ENCODE measurements at places on chromosomes 13 and 19.

GRCh38 chr13:65763811-65764210 is 1466.3 kb downstream of the PCDH9 start:
- DNase-seq, result no peak

- peak; percentile 25 for DNase-seq
Observed at GRCh38 chr19:54684527-54684926, 21.7 kb downstream of the LILRB4 start.

- peak; percentile 5 for DNase-seq
Observed at GRCh38 chr13:52929846-52930245, 81.4 kb upstream of the PCDH8 start.

DNA sequence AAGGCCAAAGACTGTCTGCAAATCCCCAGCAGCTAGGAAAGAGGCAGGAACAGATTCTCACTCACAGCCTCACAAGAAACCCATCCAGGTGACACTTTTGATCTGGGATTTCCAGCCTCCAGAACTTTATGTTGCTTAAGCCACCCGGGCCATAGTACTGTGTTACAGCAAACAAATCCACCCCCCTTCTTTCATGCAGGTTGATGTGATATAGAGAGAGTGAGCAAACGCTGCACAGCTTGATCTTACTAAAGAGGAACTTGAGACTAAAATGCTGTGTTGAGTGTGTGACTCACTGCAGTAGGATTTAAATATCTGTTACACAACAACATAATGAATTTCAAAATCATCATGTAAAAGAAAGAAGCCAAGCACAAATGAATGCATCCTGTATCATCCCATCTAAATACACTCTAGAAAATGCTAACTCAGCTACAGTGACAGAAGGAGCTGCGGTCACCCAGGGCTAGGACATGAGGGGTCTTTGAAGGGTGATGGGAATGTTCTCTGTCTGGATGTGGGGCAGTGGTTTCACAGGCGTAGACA is 32.2 kb downstream of the RCBTB2 start:
- peak; percentile 91 for DNase-seq

- DNase-seq, result no peak
Observed at GRCh38 chr13:32660227-32660626, 74.0 kb downstream of the PDS5B start.

GRCh38 chr19:32916969-32917615 is 47.5 kb upstream of the SLC7A9 start:
- DNase-seq, result no peak

DNA sequence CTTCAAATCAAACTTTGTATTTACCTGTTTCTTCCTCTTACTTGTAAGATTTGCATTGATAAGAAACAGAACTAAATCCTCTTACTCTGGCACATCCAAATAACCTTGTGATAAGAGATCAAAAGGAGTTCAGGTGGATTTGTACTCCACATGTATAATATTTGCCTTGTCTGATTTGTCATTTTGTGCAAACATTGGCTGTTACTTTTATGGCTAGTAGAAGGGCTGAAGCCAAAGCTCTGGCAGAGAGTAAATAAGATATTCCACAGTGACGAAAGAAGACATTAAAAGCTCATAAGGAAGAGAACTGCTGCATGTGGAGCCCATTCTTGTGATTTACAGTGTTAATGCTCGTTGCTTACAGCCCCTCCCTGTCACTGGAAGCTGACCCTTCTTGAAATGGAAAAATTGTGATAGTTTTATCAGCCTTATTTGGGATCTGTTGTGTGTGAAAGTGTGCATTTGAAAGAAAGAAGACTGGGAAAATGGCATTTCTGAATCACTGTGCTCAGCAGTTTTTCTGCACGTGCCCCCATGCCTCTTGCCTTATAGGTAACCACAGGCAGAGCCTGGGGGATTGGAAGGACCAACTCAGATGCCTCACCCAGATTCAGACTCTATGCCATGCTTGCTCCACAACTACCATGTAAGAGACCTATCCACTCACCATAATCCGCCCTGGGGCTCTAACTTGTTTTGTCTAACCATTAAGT is 68.2 kb downstream of the OXGR1 start:
- no peak for DNase-seq

- DNase-seq, result no peak
Observed at GRCh38 chr13:26743971-26744370, 16.6 kb downstream of the GPR12 start.

GRCh38 chr19:18480006-18480691 is 41.7 kb downstream of the ELL start:
- peak; percentile 47 for DNase-seq

DNA sequence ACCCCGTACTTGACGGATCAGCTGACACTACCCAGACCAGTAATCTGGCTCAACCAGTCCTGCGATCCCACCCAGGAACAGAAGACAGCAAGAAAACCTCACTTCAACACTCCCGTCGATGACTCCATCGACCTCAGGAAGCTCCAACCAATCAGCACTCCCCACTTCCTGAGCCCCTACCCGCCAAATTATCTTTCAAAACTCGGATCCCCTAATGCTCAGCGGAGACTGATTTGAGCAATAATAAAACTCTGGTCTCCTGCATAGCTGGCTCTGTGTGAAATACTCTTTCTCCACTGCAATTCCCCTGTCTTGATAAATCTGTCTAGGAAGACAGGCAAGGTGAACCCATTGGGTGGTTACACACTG is 1.2 kb downstream of the LSM4 start:
- DNase-seq, result peak; percentile 27

- no peak for DNase-seq
Observed at GRCh38 chr19:13215572-13216380, 65.6 kb downstream of the IER2 start.

DNA sequence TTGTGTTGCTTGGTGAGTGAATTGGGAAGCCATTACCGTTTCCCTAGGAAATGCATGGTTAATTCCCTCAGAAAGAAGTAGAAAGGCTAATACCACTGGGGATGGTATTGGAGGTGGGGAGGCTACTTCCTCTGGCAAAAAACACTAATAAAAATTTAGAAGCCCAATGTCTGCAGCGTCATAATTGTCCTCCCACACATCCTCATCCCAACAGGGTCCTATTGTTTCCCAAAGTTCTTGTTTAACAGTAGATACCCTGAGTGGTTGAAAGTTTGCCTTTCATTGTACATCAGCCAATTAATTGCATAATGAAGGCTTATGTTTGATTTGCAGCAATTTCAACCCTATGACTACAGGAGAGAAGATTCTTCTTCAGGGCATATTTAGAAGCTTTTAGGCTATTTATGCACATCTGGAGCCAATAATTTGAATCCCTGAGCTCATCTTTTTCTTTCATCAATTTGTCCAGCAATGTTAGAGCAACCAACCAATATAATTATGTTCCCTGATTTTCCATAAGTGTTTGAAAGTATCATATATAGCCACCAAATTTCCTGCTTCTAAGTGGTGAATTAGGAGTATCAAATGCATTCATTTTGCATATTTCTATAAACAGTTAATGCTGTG is 491.0 kb downstream of the SLITRK5 start:
- DNase-seq, result no peak

- no peak for DNase-seq
Observed at GRCh38 chr13:95650696-95651095, 6.2 kb upstream of the DZIP1 start.

DNA sequence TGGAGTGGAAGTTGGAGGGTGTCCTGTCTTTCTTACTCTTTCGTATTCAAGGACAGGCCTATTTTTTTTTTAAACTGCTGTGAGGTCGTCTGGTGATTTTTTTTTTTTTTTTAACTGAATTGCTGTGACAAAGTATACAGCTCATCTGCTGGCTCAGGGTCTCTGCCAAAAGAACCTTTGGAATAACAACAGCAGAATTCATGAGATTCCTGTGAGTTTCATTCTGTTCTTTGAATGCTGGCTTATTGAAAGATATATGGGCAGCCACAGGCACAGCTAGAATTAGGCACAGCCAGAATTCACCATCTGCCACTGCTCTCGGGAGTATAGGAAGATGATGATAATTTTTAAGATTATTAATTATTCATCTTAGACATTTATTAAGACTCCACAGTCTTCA is 21.4 kb upstream of the FRY start:
- no peak for DNase-seq

- no peak for DNase-seq
Observed at GRCh38 chr19:7699417-7700401, 2.2 kb downstream of the FCER2 start.

DNA sequence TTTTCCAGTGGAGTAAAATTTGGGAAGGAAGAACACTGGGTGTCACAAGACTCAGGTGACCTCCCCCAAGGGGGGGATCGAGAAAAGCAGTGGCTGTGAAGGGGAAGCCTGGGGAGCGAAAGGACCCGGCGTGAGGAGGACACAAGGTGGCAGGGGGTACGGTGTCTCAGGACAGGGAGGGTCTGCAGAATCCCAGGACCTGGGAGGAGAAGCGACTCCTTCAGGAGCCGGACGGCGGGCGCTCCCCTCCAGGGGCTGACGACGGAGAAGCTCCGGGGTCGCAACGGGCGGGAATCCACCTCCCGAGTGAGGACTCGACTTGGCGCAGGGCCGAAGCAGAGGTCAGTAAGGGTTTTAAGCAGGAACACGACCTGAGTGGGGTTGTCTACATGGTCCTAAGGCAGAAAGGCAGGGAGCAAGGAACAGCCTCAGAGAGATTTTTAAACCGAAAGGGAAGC is 529 bp downstream of the ZNF836 start:
- no peak for DNase-seq

- DNase-seq, result peak; percentile 89
Observed at GRCh38 chr13:29993716-29994488, 143.5 kb upstream of the UBL3 start.

Data from LHCN-M2 (cell line).